ENCODE measurements at places on chromosomes 13 and 19. TPM values are rescaled to one million over a fixed set of nuclear protein-coding genes. Genes with fewer than 3 reads are reported as not detected.

The ARRDC2 gene
- total RNA-seq = 810 TPM

The MYDGF gene
- 8.0 TPM for total RNA-seq

The NCLN gene
- total RNA-seq = 50.6 TPM

The KIR2DL3 gene
- total RNA-seq = not detected

The PLK5 gene
- total RNA-seq = not detected

The SNRPD2 gene
- total RNA-seq = 140 TPM

The DHRS12 gene
- total RNA-seq = 4.2 TPM

The FCHO1 gene
- 0.13 TPM for total RNA-seq

The CABP5 gene
- not detected for total RNA-seq

The STARD13 gene
- 19.3 TPM for total RNA-seq

The PSG1 gene
- not detected for total RNA-seq

Measured in gastrocnemius medialis (tissue), 4 donors.